ENCODE measurements at places on chromosomes 13 and 19. TPM values are rescaled to one million over a fixed set of nuclear protein-coding genes. Genes with fewer than 3 reads are reported as not detected.

KLK12 gene
- 16.2 TPM for total RNA-seq

GRCh38 chr13:36101157-36101556 lies 30.0 kb downstream of the DCLK1 start:
- no peak for DNase-seq

PNMA8B gene
- total RNA-seq = 0.13 TPM

PSG3 gene
- total RNA-seq = not detected

GRCh38 chr13:43520351-43520750 lies 266.4 kb downstream of the ENOX1 start:
- no peak for DNase-seq
